ENCODE measurements at places on chromosomes 5 and 9.

DNA sequence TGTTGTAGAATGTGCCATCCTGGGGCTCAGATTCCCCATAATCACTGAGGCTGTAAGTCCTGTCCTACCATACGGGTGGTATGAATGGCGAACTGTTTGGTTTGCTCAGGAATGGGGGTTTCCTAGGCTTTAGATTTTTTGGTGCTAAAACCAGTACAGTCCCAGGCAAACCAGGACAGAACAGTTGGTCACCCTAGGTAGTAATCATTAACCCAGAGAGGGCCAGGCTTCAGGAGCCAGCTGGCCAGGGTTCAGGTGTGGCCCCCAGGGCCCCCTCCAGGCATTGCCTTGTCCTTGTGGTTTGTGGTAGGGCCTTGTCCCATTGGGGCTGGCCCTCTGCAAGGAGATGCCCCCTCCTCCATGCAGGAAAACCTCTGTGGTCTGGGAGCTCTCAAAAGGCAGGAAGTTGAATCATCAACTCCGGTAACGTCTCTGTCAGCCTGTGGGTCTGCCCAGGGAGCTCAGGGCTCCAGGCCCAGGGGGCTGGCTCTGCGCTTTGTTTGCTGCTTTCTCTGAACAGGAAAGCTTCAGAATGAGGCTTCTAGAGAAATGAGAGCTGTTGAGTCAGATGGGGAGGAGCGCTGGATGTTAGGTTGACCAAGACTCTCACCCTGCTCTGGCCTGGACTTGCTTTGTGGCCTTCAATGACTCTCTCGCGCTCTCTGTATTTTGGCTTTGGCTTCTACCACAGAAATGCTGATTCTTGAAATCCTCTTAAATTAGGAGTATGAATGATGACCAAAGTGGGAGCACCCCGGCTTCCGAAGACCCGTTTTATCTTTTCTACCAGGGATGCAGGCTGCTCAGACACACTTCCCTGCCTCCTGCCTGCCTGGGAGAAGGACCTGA is 22.2 kb upstream of the JADE2 start:
- peak; percentile 19 for DNase-seq

DNA sequence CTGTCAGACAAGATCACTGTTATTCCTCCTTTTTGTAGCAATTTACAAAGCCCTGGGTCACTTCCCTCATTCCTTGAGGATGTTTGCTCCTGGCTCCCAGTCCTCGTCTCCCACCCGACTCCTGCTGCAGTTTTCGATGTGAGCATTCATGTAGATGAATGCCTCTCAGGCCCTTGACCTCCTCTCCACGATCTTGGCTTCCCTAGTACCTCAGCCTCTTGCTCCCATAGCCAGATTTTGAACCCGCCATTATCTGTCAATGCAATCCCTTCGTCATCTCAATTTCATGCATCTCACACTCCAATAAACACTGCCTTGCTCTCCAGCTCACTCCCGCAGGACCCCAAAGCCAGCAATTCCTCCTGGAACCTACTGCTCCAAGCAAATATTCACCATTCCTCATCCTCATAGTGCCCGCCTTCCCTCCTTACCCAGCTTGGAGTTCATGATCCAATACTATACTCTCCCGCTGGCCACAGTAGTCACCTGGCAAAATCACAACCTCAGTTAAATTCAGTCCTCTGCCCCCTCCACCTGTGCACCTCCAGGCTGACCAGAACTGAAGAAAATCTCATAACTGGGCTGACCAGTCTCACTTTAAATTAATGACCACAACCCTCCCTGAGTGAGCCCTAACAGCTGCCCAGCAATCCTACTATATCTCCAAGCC is 35.1 kb upstream of the JADE2 start:
- no peak for DNase-seq

GRCh38 chr9:13107008-13107407 is 172.5 kb downstream of the MPDZ start:
- no peak for DNase-seq

DNA sequence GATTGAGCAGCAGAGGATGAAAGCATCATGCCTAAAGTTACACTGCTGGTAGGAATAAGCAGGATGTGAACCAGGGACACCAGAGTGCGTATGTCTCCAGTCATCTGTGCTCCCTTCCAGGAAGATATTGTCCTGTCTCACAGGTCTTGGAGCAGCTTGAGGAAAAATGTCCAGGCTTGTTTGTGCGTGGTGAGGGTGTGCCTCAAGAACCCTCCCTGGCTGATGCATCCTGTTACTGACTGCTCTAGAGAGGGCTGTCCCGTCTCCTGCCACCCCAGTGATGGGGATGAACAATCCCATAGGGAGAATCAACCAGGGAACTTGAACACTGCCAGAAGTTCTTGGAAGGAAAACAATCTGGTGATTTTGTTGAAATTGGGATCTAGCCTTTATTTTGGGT is 132.0 kb downstream of the INSYN2B start:
- DNase-seq, result no peak

DNA sequence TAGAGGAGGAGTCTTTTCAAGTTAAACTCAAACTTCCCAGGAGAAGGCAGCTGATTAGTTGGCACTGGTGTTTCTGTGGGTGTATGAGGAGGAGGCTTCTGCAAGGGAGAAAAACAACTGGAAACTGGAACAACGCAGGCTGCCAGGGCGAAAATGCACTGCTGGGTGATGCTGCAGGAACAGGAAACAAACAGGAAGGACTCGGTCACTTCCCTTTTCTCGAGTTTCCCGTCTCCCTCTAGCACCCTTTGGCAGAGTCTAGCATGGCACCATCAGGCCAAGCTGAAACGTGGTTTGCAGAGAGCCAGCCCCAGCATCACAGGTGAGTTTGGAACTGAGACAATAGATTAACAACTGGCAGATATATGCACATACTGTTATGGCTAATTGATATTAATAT is 77.5 kb upstream of the CAST start:
- no peak for DNase-seq

DNA sequence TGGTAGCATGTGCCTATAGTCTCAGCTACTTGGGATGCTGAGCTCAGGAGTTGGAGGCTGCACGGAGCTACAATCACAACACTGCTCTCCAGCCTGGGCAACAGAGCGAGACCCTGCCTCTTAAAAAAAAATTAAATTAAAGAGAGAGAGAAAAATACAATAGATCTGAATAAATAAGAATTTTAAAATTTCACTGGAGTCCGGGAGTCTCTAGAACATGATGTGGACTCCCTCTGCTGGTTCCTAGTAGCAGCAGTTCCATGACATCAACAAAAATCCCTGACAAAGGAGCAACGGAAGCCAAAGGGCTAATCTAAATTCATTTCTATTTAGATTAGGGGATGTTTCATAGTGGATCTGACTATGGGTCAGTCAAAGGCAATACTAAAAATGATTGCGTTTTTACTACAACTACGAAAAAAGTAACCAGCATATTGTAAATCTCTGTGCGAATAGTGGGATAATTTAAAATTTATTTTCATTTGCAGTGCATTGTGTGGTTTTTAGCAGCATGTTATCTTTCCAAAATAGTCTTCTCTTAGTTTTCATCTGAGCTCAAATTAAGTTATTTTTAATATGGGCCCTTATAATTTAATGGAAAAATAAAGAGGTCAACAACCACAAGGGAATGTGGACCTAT is 6.7 kb downstream of the INIP start:
- DNase-seq, result no peak

DNA sequence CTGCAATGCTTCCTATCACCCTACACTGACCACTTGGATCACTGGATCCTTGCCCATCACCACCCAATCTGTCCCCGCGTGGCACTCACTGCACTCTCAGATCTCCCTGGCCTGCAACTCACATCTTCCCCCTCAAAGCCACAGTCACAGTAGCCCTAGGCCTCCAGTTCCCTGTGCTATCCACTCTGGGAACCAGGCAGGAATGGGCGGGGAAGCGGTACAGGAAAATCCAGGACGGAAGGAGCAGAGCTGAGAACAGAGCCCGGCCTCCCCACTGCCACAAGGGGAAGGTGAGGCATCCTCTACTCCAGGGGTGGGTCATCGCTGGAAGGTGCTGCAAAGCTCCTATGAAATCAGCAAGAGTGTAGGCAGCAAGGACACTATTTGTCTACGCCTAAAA is 102.6 kb downstream of the ESM1 start:
- no peak for DNase-seq

- no peak for DNase-seq
Observed at GRCh38 chr9:4228606-4229005, 71.3 kb downstream of the GLIS3 start.

DNA sequence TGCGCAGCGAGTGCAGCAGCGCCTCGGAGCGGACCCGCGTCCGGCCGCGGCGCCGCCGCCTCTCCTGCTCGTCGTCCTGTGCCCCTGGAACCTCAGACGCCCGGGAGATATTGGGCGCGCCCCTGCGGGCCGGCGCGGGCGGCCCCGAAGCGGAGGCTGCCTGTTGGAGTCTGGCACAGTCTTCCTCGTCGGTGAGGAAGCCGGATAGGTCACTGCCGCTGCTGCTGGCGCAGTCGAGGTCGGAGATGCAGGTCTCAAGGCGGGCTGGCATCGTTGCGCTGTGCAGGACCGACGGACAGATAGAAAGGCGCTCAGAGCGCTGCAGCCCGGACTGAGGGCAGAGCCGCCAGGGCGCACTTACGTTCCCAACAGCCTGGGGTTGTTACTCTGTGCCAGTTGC is 344 bp downstream of the NEUROG1 start:
- DNase-seq, result no peak

DNA sequence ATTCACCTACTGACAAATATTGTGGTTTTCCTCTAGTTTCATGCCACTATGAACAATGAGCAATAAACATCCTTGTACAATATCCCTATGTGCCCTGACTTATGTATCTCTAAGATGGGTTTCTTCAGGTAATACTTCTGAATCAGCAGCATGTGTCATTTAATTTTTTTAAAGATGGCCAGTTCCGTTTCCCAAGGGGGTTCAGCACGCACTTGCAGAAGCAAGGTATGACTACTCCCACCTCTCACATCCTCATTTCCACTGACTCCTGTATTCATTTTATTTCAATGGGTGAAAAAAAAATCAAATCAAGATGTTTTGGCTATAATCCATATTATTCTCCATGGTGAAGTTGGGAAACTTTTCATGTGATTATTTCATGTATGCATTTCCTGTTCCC is 14.7 kb upstream of the ADAMTS19 start:
- no peak for DNase-seq

- no peak for DNase-seq
Observed at GRCh38 chr5:124692324-124692723, 54.1 kb downstream of the ZNF608 start.

DNA sequence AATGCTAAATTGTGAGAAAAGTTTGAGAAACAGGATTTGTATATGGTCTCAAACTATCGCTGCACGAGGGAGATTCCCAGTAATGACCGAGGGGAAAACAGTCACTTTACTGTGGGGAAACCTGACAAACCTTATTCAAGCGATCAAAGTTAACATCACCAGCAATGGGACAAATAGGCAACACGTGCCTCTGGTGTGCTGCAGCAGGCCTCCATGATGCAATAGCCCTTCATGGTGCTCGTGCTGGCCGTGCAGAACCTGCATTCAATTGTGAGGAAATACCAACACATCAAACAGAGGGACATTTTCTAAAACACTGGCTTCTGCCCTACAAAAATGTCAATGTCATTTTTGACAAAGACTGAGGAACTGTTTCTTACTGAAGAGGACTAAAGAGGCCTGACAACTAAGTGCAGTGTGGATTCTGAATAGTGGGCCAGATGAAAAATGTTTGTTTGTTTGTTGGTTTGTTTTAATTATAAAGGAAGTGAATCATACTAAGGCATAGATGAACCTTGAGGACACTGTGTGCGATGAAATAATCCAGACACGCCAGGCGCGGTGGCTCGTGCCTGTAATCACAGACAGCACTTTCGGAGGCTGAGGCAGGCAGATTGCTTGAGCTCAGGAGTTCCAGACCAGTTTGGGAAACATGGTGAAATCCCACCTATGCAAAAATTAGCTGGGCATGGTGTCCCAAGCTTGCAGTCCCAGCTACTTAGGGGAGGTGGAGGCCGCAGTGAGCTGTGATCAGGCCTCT is 17.6 kb upstream of the MARCHF6 start:
- DNase-seq, result no peak

GRCh38 chr9:87862536-87863268 is 20.0 kb upstream of the SPATA31E1 start:
- DNase-seq, result no peak

- DNase-seq, result no peak
Observed at GRCh38 chr5:93592883-93593282, 9.9 kb downstream of the NR2F1 start.

- DNase-seq, result no peak
Observed at GRCh38 chr9:73059247-73059646, 92.4 kb upstream of the ANXA1 start.

GRCh38 chr5:142819292-142819691 is 49.1 kb downstream of the ARHGAP26 start:
- DNase-seq, result no peak

- no peak for DNase-seq
Observed at GRCh38 chr9:20558566-20559016, 63.7 kb downstream of the MLLT3 start.

GRCh38 chr9:26169708-26170107 is 491.5 kb upstream of the TUSC1 start:
- no peak for DNase-seq

DNA sequence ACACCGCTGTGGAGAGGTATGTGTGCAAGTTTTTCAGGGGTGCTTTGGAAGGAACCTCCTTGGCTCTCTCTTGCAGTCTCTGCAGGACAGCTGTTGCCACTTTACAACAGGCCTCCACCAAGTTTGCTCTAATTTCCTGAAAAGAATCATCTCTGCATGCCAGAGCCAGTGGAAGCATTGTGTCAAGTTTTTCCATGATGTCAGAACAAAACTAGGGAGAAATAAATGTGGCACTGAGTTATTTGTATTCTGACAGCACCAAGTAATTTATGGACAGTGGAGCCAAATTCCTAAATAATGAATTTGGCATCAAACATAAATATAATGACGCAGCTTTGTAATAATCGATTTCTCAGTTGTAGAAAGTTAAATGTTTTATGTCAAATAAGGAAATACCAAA is 146.9 kb downstream of the KIAA0825 start:
- DNase-seq, result no peak

- no peak for DNase-seq
Observed at GRCh38 chr9:37248651-37249163, 128.3 kb downstream of the ZCCHC7 start.

DNA sequence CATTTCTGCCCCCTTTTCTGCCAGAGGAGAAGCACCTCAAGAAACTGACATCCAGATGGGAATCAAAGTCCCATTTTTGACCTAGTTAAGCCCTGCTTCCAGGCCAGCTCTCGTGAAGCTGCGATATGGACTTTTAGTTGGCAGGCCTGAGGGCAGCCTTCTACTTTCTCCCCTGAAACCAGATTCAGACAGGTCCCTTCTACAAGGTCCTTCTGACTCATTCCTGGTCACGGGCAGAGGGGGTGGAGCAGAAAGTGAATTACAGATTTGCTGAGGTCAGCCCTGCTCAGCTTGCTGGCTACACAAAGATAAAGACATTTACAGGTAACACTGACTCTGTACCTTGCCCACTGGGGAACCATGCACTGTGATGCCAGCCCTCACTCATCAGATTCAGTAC is 52.8 kb upstream of the TUT7 start:
- DNase-seq, result no peak

DNA sequence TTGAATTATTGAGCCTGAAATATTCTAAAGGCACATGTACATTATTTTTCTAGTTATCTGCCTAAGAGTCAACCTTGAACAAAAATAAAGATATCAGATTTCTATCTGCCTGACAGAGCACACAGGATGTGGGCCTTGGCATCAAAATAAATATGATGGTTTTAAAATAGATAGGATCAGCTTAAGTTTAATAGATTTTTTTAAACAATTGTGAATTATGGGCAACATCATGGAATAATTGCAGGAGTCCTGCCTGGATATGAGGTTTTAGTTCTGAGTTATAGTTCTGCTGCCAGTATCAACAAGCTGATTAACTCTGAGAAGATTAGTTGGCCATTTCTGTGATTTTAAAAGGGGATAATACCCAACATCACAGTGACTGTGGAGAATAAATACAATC is 107.0 kb upstream of the PCA3 start:
- no peak for DNase-seq

GRCh38 chr9:85703398-85703797 is 38.4 kb downstream of the AGTPBP1 start:
- no peak for DNase-seq
